Cardiac septum (tissue), 1 donor: ENCODE measurements at places on chromosomes 2 and 18.

DNA sequence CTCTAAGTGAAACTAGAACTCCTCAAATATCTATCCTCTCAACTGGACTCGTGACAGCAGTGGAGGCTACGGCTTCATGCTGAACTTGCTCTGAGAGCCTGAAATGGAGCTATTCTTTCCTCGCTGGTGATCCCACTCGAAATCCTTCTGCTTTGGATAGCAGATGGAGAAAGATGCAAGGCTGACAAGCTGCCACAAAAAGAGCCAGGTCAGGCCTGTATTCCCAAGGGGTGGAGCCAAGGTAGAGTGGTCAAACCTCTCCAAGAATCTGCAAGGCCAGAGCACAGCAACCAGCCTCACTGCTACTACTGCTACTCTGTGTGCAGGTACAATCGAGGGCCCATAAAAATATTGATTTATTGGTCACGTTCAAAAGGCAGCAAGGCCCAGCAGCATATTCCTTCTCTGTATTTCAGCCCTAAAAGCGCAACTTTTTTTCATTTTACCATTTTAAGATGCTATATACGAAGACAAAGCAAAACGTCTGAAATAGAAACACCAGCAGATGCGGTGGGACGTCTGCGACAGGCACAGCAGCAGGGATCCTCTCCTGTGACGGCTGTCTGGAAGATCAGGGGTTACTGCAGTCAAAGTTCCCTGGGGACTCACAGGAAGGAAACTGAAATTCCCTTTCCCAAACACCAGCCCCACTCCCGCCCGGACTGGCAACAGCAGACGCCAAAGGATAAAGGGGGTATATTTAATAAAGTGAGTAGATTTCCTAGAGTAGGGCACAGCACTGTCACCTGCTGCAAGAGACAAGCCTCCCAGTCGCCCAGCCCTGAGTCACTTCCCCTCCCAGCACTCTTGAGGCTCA lies 2.4 kb downstream of the SPRED2 start:
- no peak for DNase-seq

DNA sequence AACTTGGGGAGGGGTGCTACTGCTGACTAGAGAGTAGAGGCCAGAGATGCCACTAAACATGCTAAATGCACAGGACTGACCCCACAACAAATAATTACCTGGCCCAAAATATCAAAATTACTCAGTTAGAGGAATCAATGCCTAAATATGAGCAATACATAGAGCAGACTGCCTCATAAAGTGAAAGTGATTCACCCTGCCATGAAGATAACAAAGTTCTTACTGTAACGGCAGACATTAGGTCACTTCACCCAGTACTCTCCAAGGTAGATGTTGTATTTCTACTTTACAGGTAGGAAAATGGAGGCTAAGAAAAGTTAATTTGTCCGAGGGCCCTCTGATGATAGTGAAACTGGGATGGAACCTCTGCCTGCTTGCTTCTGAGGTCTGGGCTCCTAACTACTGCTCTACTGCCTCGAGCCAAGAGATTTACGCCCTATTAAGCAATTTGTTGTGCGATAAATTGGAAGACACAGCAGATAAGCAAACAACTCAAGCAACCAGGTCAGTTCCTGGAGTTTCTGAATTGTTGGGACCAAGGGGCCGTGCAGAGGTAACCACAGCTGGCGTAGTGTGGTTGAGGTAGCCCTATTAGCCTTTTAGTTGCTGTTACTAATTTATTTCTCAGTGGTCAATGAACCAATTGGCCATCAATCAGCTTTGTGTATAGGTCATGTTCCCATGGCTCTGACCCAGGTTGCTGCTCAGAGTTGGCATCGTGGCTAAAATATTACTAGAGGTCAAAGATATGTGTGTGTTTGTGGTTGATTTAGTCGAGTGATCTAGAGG lies 4.8 kb downstream of the DHRS9 start:
- DNase-seq: no peak

GRCh38 chr2:67130531-67131256 lies 266.4 kb upstream of the ETAA1 start:
- no peak for DNase-seq

GRCh38 chr18:22466608-22467395 lies 49.1 kb upstream of the CTAGE1 start:
- no peak for DNase-seq

DNA sequence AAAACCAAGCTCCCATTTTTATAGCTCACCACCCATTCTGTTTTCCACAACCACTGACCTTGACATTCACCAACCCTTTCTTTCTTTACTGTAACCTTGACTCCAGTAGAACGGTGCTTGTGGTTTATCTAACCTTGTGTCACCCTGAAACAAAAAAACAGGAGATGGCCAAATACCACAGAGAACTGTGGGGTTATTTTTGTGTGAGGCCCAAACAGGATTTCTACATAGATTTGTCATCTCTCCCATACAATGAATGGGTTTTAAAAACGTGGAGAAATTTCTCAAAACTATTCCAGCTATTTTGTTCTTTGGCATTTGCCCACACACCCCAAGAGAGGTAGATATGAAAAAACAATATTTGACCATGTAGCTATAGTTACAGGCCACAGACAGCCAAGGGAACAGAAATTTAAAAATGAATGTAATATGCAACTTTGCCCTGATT lies 231.3 kb upstream of the TANK start:
- DNase-seq: no peak

- DNase-seq: no peak
Measured at GRCh38 chr2:85851253-85852151, 37.3 kb downstream of the ST3GAL5 start.

GRCh38 chr18:49656073-49656692 lies 94.3 kb downstream of the LIPG start:
- no peak for DNase-seq

DNA sequence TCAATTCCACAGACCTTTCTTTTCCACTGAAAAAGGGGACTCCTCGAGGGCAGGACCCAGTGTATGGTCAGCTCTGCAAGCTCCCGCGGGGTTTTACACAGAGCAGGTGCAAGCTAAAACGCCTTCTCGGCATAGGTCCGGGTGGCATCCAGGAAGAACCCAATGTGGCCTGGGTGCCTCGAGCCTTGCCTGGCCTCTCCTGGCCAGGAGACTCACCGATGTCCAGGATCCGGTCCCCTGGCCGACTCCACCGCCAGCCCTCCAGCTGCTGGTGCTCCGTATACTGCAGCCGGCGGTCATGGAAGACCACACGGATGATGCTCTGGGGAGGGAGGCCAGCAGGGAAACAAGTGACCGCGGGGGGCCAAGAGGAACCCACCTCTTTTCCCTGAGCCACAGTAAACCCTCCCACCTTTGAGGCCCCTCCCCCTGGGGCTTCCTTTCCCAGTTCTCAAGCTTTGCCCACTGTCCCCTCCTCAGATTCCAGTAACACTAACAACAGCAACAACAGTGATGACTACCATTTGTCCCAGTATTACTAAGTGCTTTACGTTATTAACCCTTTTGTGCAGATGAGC lies 36.1 kb downstream of the TFCP2L1 start:
- DNase-seq: peak; percentile 20

DNA sequence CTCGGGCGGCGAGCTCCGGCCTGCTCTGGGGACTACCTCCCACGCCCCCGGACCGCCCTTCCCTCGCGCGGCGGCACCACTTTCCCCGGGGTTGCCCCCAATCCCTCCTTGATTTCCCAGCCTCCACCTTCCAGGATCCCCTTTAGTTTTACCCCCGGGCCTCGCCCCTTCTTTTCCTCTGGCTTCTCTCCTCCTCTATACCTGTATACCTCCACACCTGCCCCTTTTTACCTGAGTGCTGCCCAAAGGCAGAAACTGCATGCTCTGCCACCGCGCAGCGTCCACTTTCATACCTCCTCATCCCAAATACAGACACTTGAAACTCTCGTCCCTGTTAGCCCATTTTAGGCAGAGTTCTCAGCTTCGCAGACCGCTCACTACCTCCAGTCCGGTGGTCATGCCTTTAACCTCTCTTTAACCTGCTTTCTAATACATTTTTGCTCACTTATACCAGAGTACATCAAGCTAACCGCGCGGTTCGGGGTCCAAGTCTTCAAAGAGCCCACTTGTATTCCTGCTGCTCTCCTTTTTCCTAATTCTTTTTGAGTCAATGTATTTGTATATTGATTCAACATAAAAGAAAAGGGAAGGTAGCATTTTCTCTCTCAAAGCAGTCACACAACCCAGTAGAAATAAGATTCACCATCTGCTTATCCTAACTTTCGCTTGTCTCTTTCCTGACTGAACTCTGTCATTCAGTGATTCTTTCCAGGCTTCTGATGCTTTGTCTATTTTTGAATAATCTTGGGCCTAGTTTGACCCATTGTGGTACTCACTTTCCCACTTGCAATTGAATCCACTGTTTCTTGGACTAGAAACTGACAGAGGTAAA lies 901 bp downstream of the SPOPL start:
- DNase-seq: peak; percentile 76

GRCh38 chr2:33804155-33804554 lies 205.1 kb upstream of the FAM98A start:
- DNase-seq: no peak

DNA sequence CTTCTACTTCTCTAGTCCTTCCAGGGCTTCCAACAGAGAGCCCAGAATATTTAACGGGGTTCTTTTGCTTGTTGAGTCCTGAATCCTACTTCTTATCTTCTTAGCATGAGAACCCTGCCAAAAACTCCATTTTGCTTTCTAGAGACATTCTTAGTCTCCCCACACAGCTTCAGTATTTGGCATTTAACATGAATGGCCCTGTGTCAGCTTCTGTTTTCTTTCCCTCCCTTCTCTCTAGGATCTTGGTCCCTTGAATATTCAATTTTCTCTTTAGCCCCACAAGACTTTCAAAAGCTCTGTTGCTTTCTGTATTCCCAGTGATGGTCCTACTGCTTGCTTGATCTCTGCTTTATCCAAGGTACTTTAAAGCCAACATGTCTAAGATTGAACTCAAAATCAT lies 89.5 kb downstream of the WDR7 start:
- no peak for DNase-seq

DNA sequence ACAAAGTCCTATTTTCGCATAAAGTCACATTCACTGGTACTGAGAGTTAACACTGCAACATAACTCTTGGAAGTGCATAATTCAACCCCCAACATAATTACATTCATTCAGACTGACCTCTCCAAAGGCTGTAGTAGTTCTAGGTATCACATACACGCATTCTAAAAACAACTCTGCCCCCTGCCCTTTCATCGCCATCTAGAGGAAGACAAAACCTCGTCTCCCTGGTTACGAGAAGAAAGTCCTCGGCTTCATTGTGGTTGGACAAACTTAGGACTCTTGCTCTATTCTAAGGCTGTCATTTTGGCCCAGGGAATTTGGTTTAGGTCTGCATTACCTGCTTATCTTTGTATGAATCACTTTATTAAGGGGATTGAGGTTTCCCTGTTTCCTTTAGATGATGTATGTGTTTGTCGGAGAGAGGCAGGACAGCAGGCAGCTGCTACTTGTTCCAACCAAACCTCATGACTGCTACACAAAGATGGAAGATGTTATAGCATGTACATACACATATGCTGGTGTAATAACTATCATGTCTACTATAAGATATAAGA lies 215.4 kb upstream of the NRXN1 start:
- DNase-seq: no peak

- no peak for DNase-seq
Measured at GRCh38 chr2:237131749-237132533, 46.3 kb downstream of the COPS8 start.

- DNase-seq: no peak
Measured at GRCh38 chr18:25164848-25165811, 186.8 kb downstream of the ZNF521 start.

- no peak for DNase-seq
Measured at GRCh38 chr2:234836271-234836670, 115.5 kb upstream of the SH3BP4 start.
